ENCODE measurements at places on chromosomes 1 and 21.

GRCh38 chr1:36764798-36765197 is 269.5 kb downstream of the GRIK3 start:
- DNase-seq: no peak

DNA sequence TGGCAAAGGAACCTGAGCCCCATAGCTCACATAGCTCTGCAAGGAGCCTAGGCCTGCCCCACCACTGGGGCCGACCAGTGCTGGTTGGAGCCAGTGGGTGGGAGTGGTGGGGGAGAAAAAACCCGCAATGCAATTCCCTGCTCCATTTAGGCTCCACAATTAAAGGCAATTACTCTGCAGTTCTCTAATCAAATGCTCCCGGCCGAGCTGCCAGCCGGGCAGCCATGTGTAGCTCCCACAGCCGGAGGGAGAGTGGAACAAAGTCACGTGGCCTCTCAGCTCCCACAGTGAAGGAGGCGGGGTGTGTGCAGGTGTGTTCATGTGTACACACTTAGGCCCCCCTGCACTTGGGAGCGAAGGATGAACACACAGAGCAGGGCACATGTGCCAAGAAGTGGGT is 81.6 kb downstream of the KIRREL1 start:
- no peak for DNase-seq

GRCh38 chr1:71967670-71968069 is 314.7 kb downstream of the NEGR1 start:
- no peak for DNase-seq

- no peak for DNase-seq
Observed at GRCh38 chr1:202146993-202147392, 2.5 kb upstream of the ARL8A start.

GRCh38 chr1:233289676-233290075 is 5.8 kb downstream of the PCNX2 start:
- no peak for DNase-seq

- no peak for DNase-seq
Observed at GRCh38 chr1:181351740-181352139, 131.6 kb upstream of the CACNA1E start.

- no peak for DNase-seq
Observed at GRCh38 chr1:199751962-199752687, 275.4 kb upstream of the NR5A2 start.

DNA sequence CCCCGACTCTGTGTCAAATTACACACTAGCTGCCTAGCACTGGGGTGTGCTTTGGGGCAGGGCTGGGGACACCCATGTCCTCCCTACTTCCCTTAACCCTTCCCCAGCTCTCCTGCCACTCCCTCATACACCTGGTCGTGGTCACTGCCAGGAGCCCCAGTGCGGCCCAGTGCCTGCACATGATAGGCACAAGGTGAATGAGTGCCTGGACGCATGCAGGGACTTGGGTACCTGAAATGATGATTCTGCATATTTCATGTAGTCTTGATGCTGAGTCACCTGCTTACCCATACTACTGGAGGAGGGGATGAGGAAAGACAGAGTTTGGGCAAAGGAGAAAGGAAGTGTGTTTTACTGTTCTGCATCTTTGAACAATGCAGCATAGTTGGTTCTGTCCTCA is 1.5 kb upstream of the VANGL2 start:
- DNase-seq: no peak

GRCh38 chr1:206116191-206116872 is 856 bp downstream of the AVPR1B start:
- DNase-seq: no peak

DNA sequence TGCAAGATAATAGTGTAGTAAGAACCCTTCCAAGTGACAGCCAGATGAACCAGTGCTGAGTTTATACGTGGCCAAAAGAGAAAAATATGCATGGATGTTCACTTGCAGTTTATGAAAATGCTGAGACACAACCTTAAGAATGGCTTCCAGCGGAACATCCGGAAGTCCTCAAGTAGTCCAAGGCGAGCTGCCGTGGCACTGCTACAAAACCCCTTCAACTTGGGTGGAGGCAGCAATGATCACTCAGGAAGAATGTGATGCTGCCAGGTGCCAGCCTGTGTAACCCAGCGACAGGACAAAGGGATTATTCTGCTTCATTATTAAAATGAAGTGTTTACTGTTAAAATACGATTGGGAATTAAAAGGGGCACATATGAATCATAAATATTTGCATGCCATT is 179.6 kb downstream of the RUNX1 start:
- no peak for DNase-seq

GRCh38 chr1:27561124-27561899 is 42.6 kb downstream of the AHDC1 start:
- DNase-seq: peak; percentile 81

- no peak for DNase-seq
Observed at GRCh38 chr1:9716404-9717192, 65.1 kb downstream of the PIK3CD start.

DNA sequence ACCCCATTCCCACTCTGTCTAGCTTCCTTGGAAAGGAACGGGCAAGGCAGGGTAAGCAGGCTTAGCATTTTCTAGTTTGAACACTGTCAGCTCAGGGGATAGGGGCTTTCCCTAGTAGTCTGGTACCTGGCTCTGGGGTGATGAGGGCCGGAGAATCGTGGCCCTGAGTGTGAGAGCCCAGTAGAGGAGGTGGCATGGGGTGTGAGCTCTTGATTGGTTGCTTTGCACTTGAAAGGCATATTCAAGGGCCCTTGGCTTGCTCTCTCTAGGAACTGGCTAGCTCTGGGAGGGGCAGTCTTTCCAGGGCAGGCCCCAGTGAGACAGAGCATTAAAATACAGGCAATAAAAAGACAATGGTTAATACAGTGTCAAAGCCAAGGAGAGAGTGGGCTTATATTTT is 10.8 kb upstream of the EXTL1 start:
- DNase-seq: no peak

- DNase-seq: no peak
Observed at GRCh38 chr1:9183898-9184297, 50.7 kb upstream of the H6PD start.

GRCh38 chr21:43779660-43780059 is 3.6 kb upstream of the CSTB start:
- DNase-seq: no peak

- no peak for DNase-seq
Observed at GRCh38 chr1:180550241-180550640, 8.5 kb upstream of the OVAAL start.

GRCh38 chr1:5779608-5780323 is 212.5 kb downstream of the NPHP4 start:
- no peak for DNase-seq

- peak; percentile 44 for DNase-seq
Observed at GRCh38 chr1:212718499-212718898, 18.9 kb upstream of the BATF3 start.

DNA sequence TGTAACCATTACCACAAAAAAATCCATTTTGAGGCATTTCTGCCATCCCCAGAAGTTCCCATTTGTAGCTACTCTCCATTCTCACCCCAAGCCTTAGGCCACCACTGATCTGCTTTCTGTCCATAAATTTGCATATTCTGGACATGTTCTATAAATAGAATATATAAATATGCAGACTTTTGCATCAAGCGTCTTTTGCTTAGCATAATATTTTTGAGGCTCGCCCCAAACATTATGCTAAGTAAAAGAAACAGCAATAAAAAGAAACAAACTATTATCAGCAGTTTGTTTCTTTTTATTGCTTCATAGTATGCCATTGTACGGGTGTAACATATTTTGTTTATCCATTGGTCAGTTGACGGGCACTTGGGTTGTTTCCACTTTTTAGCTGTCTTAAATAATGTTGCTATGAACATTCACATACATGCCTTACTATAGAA is 7.9 kb downstream of the TFAP2E start:
- DNase-seq: no peak

DNA sequence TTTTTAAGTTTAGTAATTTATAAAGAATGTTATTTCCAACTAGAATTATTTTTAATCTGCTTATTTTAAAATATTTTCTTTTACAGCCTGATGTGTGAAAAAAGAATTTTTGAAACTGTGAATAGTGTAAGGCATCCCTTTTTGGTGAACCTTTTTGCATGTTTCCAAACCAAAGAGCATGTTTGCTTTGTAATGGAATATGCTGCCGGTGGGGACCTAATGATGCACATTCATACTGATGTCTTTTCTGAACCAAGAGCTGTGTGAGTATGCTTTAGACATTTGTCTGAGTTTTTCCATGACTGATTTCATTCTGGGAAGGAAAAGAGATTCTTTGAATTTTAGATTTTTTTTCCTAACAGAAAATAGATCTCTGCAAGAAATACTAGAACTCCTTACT is 77.9 kb downstream of the GTF2B start:
- DNase-seq: no peak

DNA sequence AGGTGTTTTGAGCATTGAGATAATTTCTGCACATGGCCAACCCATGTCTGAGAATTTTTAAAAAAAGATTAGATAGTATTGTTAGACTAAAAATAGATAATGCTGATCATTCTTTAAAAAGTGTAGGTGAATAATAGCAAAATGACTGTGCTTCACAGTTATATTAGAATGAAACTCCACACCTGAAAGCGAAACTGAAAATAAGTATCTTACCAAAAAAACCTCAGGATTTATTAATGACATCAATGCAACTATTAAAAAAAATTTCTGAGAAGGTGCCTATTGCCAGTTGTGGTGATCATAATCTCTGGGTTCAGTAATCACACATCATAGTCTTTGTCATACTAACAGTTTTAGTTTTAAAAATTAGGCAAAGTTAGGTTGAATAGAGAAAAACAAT is 36.5 kb downstream of the PLA2G4A start:
- DNase-seq: no peak

DNA sequence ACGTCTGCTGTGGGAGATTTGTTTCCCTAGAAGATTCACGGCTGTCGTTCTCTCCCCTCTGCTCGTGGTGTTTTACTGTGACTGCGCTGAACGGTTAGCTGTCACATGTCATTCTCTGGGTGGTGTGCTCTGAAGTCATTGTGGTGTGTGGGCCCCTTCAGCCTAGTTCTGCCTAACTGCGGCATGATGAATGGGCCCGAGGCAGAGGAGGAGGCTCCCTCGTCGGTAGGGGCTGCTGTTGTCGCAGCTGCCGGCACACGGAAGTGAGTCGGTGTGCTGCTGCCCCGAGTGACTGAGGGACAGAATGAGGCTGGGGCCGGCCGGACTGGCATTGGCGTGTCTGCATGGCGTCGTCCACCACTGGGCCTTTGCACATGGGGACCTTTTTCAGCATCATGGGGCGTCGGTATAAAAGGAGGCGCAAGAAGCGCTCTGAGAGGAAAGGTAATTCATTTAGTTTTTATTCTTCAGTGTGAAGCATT is 77.9 kb downstream of the ADARB1 start:
- peak; percentile 32 for DNase-seq

GRCh38 chr1:208254862-208255261 is 10.7 kb upstream of the PLXNA2 start:
- peak; percentile 90 for DNase-seq

DNA sequence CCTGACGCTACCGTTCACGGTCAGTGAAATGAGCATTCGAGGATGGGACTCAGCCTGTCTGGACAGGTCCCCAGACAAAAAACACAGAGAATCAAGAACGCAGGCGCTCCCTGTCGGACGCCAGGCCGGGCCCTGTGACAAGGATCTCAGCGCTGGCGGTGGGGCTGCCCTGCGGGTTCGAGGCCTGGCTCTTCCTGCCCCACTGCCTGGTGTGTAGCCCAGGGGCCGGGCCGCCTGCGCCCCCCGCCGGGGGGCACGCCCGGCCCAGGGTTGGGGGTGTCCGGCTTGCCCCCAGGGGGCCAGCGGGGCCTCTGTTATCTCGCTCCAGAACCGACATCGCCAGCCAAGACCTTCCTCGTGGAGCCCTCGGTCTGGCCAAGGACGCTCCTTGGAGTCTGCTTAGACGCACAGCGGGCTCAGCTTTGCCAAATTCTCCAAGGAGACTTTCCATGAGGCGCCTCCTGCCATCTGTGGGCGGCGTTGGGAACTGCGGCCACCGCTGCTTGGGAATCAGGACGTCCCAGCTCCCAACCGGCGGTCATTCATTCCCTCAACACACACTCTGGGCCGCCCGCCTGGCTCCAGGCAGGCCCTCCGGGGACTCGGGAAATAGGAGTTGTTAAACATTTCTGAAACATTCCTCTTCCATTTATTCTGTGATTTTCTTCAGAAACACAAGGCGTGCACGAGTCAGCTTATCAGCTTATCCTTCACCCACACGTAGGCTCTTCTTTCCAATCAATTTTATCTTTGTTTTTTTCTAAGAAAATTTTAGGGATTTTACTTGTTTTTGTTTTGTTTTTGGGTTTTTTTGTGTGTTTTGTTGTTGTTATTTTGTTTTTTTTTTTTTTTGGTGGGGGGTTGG is 11.3 kb upstream of the RIPK4 start:
- DNase-seq: peak; percentile 85

DNA sequence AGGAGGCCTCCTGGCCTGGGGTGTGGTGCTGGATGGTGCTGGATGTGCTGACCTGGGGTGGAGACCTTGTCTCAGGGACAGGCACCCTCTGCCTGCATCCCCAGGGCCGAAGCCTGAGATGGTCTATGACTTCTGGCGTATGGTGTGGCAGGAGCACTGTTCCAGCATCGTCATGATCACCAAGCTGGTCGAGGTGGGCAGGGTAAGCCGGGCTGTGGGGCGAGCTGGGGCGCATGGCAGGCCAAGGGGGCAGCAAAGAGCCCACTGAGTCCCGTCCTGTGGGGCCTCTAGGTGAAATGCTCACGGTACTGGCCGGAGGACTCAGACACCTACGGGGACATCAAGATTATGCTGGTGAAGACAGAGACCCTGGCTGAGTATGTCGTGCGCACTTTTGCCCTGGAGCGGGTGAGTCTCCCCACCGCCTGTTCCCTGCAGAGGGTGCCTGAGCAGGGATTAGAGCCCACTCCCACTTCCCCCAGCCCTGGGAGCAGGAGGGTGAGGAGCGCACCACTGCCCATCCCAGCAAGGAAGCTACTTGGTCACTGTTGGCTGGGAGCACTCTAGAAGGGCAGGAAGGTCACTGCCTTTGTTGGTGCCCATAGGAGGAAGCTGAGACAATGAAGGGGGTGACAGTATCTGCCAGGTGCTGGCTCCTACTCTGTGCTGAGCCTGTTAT is 75.2 kb downstream of the PTPRU start:
- no peak for DNase-seq

DNA sequence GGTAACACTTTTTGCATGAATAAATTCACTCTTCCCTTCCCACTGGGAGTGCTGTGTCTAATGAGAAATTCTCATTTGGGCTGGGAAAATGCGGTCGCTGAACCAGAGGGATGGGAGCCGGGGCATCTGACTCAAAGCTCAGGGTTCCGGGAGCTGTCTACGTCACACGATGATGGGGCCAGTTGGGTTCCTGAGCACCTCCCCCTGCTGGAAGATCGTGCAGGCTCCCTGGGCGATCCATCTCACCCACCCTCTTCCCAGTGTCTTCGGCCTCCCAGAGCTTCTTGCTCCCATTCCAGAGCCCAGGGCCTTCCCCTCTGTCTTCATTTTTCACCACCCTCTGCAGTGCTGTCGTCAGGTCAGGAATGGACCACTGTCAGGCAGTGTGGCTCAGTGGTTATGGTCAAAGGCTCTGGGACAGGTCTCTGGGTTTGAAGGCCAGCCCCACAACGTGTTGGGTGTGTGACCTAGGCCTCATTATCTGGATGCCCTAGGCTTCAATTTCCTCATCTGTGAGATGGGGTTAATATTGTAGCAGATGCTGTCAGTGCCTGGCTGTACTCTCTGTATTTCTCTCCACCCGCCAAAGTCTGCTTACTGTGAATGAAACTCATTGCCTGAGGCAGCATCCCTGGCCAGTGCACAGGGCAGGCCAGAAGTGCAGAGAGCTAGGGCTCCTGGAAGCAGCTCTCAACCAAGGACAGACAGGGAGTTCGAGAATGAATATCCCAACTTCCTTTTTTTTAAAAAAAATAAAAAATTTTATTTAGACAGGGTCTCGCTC is 31.8 kb downstream of the IGSF21 start:
- no peak for DNase-seq

- no peak for DNase-seq
Observed at GRCh38 chr1:156055281-156056048, 883 bp downstream of the LAMTOR2 start.

Data from fibroblast of upper back skin (primary cell).